GM12891 (cell line): ENCODE measurements at places on chromosomes 7 and 10.

DNA sequence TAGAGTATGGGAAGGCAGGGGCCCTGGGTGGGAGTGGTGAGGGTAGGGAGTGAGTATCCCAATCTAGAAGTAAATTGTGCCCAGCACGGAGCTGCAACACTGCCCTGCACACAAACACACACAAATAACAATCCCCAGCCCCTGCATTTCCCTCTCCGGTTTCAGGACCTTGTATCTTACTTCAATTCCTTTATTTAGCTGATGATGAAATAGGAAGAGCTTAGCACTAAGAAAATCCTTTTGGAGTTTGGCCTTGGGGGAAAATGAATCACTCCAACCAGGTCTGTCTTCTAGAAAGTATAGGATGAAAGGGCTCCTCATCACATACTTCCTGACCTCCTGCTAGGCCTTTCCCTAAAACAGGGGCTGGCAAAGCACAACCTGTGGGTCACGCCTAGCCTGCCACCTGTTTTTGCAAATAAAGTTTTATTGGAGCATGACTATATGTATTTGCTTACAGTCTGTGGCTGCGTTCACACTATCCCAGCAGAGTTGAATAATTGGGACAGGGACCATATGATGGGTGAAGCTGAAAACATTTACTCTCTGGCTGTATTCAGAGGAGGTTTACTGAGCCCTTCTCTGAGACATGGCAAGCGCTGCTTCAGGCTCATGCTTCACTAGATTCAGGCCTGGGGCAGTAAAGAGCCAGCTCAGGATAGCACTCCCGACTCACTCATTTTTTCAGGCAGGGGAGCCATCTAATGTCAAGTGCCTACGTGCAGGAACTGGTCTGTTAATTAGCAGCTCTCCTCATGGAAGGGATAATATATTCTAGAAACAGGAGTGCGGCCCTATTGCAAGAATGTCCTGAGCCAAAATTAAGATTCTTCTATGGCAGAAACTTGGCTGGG, 111.0 kb downstream of the EGFR start:
- no peak for DNase-seq

- DNase-seq, result no peak
These were observed 16.3 kb upstream of the MYL7 start for GRCh38 chr7:44157116-44158080.

DNA sequence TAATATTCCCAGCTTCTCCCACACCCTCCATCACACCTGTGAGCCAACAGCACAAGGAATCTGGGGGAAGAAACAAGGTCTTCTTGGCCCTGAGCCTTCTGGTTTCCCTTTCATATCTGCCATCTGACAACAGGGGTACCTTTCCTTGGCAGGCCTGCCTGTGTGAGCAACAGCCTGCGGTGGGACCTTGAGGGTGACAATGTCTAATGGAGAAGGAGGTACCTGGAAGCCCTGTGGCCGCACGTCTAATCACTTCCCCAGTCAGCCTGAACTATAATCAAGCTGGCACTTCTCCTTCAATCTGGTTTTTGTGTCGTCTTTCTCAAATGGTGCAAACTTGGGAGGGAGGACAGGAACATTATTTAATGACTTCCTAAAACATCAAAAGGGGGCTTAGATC, 41.2 kb downstream of the NRCAM start:
- no peak for DNase-seq

GRCh38 chr10:7297094-7297493, 113.7 kb downstream of the SFMBT2 start:
- no peak for DNase-seq

DNA sequence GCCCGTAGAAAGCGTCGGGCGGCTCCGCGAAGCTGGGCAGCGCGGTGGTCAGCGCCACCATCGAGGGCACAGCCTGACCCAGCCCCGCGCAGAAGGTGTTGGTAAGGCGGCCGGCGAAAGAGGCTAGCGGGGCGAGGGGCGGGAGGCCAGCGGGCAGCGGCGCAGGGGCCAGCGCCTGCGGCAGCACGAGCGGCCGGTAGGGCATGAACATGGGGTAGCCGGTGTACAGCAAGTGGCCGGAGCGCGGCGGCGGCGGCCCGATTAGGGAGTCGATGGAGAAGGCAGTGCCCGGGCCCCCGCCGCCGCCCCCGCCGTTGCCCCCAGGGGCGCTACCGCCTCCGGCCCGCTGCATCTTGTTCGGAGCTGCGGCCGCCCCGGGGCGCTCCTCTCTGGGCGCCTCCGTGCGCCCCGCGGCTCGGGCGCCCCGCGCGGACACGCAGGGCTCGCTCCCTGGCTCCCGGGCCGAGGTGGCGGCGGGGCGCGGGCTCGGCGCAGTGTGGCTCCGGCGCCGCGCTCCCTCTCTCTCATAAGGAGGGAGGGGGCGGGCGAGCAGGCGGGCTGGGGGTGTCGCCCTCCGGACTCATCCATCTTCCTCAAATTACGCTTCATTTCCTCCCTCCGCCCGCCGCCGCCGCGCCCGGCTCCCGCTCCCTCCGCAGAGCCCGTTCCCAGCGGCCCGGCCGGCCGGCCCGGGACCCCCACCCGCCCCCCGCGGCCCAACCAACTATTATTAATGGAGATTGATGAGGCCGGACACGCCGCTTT, at the start of gene GBX1:
Gene GBX1 (minus strand): TSS at position 498 of the 765 bp plus-strand sequence. CDS start 146 bp downstream, at position 352.
- no peak for DNase-seq

DNA sequence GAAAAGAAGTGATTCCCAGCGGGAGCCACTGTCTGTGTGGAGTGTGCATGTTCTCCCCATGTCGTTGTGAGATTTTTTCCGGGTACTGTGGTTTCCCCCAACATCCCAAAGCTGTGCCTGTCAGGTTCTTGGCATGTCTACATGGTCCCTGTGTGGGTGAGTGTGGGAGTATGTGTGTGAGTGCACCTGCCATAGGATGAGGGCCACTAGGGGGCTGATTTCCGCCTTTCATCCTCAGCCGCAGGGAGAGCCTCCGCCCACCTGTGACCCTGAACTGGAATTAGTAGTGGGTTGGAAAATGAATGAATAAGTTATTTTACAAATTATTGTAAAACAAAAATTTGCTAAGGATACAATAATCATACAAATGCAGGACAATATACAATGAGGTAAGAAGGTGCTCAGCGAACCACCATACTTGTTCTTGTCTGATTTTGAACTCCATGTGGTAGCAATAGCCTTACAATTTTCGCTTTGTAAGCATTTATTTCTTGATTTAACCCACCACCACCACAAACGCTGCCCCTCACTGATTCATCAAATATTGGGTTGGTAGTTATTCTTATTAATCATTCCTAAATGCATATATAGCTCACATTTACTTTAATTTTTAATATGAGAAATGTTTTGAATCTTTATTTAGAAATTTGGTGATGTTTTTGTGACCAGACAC, 641.2 kb upstream of the VSTM2A start:
- DNase-seq, result no peak

- no peak for DNase-seq
These were observed 398.9 kb downstream of the ADRA2A start for GRCh38 chr10:111475720-111476119.

GRCh38 chr7:55113760-55114540, 95.1 kb downstream of the EGFR start:
- DNase-seq, result no peak

GRCh38 chr7:149826344-149827088, 11.7 kb upstream of the ZNF862 start:
- DNase-seq, result peak; percentile 20

- DNase-seq, result peak; percentile 100
These were observed at the start of gene POLD2 for GRCh38 chr7:44123190-44124003. TSS of gene POLD2 (minus strand) at chr7:44123548. CDS start at chr7:44122053, 1,495 bp downstream.

DNA sequence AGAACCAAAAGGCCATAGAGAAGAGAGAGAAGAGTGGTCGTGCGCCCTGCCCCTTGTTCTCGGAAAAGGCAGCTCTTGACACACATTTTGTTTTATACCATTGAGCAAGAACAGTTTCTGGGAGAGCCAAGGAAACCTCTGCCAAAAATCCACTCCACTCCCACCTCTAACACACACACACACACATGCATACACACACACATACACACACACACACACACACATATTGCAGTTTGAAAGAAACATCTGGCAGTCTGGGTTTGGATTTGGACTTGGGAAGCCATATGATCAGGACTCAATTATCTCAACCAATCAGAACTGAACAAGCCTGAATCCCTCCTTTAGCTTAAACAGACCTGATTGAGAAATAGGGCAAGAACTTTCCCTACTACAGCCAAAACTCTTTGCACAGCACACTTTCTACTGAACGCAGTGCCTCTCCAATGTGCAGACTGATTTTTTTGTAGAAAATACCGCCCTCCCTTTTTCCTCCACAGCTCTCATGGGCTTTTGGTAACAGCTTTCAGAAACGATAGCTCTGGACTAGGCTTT, 484.0 kb upstream of the ZWINT start:
- no peak for DNase-seq

DNA sequence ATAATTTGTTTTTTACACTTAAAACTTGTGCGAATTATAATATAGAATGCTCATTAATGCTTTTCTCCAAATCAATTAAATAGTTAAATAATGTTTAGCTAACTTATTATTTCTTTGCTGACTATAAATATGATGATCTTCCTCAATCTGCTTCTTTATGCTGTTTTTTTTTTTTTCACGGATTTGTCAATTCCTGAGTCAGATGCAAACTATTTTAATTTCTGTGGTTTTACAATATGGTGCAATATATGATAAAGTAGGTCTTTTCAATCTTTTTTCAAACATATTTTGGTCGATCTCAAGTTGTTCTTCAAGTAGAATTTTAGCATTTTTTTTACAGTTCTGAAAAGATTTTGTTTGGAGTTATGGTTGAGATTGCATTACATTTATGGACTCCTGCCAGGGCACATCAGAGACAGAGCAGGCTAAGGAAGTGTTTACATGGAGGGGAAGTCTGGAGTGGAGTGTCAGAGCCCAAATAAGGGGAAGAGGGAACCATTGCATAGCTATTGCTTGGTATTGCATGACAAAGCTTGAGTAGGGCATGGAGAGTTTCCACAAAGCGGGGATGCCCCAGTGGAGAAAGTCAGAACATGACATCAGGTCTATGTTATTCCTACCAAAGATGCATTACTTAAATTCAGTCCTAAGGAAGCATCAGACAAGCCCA, 204.4 kb downstream of the OTUD1 start:
- no peak for DNase-seq

GRCh38 chr7:112263519-112263918, 57.0 kb downstream of the ZNF277 start:
- DNase-seq, result no peak

GRCh38 chr7:14073988-14074387, 84.5 kb upstream of the ETV1 start:
- DNase-seq, result no peak

DNA sequence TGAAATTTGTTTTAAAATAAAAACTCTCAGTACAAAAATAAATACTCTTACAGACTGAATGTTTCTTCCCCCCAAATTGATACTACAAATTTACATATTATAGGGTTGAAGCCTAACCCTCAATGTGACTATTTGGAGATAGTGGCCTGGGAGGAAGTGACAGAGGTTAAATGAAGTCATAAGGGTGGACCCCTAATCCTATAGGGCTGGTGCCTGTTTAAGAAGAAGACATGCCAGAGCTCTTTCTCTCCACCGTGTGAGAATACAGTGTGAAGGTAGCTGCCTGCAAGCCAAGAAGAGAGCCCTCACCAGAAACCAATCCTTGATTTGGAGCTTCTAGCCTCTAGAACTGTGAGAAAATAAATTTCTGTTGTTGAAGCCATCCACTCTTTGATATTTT, 67.6 kb downstream of the MCU start:
- no peak for DNase-seq

DNA sequence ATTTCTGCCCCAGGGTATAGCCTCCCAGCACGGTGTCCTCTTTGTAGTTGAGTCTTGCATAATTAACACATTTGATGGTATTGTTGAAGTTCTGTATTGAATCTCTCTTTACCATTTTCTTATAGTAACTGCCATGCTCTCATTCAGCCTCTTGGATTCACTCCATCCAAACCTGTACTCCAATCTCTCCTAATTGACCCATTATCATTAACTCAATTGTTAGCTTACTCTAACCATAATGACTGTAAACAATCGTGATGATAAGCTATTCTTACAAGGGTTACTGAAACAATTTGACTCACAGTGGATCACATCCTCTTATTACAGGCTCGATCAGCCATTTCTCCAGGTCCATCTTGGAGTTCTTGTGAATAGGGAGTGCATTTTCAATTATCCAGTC, 191.9 kb upstream of the AGK start:
- DNase-seq, result no peak

- DNase-seq, result no peak
These were observed 330.7 kb downstream of the ELMO1 start for GRCh38 chr7:37118004-37118403.

- no peak for DNase-seq
These were observed 115.5 kb upstream of the CREB5 start for GRCh38 chr7:28296571-28297483.

- DNase-seq, result no peak
These were observed 9.0 kb upstream of the FKBP9 start for GRCh38 chr7:32948202-32948601.

GRCh38 chr10:42975558-42976340, 101.1 kb upstream of the RET start:
- DNase-seq, result no peak

GRCh38 chr7:98870121-98870651, 372 bp upstream of the TMEM130 start:
- DNase-seq, result peak; percentile 64

- no peak for DNase-seq
These were observed 169.9 kb upstream of the ASAH2 start for GRCh38 chr10:50421026-50421719.

GRCh38 chr7:47400741-47401206, 181.1 kb downstream of the TNS3 start:
- DNase-seq, result no peak

DNA sequence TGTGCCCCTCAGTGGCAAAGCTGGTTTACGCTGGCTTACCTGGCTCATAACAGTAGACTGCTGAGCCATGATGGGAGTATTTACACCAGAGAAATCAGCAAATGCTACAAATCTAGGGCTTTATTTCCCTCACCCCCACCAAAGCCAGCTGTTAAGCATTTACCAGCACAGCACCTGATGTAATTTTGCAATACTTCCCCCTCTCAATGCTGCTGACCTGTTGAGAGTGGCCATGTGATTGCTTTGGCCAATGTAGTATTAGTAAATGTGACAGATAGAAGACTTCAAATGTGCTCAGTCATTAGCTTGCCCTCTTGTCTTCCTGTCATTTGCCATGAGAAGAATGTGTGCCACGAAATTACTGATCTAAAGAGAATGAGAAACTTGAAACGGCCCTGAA, 46.6 kb downstream of the HERPUD2 start:
- no peak for DNase-seq

DNA sequence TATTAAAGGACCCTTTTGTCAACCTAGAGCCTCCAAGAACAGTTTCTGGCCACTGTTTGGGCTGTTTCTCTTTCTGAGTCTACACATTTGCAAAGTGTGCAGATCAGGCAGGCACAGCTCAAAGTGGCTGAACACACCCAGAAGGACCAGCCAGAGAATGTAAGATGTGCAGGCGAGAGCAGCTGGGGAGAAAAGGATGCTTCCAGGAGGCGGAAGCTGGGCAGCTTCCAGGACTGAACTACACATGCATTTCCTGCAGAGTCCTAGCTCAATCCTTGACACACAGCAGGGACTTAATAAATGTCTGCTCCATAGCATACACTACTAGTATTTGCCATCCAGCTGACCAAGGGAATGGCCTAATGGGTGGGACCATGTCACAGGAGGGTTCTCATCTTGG, 70.9 kb downstream of the CTBP2 start:
- DNase-seq, result no peak
